Hematopoietic multipotent progenitor cell treated with erythropoietin and hydrocortisone succinate and interleukin-3 and kit ligand, for 15 days (in vitro differentiated cells): ENCODE measurements at places on chromosomes 12 and 14.

DNA sequence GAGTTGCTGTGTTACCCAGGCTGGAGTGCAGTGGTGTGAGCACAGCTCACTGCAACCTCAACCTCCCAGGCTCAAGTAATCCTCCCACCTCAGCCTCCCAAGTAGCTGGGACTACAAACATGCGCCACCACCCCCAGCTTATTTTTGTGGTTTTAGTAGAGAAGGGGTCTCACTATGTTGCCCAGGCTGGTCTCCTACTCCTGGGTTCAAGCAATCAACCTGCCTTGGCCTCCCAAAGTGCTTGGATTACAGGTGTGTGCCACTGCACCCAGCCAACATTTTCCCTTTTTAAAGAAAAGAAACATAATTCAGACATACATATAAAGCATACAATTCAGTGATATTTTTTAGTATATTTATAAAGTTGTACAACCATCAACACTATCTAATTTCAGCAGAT, 44.4 kb downstream of the RESF1 start:
- DNase-seq: no peak

- DNase-seq: no peak
These were observed 14.9 kb upstream of the SNAPC1 start for GRCh38 chr14:61747342-61747741.

GRCh38 chr14:66401449-66402095, 84.6 kb upstream of the CCDC196 start:
- no peak for DNase-seq

DNA sequence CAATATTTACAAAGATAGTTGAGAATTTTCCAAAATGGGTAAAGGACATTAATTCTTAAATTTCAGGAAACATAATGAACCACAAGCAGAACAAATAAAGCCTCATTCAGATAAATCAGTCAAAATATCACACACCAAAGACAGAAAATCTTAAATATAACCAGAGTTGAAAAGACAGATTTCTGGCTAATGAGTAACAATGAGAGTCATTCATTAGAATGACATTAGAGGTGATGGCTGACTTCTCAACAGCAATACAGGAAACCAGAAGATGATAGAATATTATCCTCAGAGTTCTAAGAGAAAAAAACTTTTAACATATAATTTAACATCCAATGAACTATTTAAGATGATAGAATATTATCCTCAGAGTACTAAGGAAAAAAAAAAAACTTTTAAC, 124.2 kb downstream of the DENND5B start:
- DNase-seq: no peak

GRCh38 chr14:79584679-79585078, 626.6 kb downstream of the DIO2 start:
- DNase-seq: no peak

- no peak for DNase-seq
These were observed at the start of gene COX8C for GRCh38 chr14:93346926-93347721. COX8C (plus strand) TSS chr14:93347182; CDS start chr14:93347269, 87 bp downstream.

DNA sequence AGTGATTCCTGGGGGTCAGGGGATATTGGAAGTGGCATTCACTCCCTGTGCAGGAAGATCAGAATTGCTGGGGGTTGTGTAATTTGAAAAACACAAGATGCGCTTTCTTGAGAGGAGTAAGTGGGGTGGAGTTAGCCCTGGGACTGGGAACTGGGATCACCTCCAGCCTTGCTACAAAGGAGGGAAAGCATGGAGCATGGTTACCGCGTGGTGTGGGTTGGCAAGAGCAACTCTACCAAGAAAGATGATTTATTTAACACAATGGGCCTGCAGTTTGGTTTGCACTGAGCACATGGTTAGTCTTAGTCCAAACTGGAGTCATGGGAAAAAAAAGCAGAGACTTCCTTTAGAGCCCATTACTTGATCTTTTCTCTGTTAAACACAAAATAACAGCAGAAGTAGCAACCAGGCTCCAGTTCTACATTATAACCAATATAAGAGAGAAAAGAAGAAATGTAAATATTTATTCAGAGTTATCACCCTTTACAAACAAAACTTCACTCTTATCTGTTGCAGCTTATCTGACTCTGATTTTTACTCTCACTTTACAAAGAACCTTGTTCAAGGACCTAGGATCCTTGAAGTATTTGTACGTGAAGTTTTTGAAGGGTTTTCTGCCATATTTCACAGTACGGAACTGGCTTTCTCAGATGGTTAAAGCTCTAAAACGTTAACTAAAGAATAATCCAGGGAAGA, 2.1 kb upstream of the NIN start:
- no peak for DNase-seq

DNA sequence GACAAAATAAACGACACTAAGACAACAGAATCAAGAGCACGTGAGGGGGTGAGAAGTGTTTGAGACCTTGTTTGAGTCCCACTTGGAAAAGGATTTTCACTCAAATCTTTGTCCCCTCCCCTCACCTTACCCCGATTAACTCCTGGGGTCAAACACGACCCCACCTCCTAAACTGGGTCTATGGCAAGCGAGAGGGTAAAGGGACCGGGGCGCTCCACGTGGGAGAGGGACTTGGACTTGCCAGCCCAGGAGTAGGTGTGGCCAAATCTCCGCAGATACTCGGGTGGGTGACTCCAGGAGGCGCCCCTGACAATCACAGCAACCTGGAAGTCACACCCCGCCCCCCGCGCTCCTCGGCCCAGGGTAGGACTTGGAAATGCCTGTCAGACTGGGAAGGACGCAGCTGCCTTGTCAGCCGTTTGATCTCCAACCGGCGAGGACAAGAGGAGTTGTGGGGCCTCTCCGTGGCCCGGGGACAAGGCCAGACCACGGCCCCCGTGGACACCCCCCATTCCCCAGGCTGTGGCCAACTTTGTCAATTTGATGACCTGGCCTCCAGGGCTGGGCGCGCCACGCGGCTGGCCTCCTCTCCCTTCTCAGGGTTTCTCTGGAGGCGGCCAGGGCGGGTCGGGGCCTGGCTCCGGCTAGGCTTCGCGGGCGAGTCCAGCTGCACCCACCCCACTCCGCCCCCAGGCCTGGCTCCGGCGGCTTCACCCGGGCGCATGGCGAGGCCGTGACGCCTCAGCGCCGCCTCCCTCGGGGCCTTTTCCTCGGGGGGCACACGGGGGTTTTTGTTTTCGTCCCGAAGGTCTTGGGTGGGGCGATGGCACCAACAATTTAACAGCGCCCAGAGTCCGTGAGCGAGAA, 1.1 kb upstream of the BCL11B start:
- DNase-seq: no peak

DNA sequence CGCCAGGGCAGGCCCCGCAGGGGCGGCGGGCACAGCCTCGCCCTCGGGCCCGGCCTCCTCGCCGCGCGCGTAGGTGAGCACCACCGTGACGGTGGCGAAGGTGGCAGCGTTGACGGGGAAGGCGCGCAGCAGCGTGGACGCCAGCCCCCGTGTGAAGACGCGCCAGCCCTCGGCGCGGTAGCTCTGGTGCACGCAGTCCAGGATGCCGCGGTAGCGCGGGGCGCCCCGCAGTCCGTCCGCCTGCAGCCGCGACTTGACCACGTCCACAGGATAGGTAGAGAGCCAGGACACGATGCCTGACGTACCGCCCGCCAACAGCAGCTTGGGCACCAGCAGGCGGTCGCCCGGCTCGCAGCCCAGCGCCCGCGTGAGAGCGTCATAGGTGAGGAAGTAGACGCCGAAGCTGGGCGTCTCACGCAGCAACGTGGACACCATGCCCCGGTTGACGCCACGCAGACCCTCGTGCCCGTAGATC, 13.9 kb downstream of the SLC25A29 start:
- no peak for DNase-seq

GRCh38 chr12:11836282-11837151, 187.0 kb downstream of the ETV6 start:
- no peak for DNase-seq

DNA sequence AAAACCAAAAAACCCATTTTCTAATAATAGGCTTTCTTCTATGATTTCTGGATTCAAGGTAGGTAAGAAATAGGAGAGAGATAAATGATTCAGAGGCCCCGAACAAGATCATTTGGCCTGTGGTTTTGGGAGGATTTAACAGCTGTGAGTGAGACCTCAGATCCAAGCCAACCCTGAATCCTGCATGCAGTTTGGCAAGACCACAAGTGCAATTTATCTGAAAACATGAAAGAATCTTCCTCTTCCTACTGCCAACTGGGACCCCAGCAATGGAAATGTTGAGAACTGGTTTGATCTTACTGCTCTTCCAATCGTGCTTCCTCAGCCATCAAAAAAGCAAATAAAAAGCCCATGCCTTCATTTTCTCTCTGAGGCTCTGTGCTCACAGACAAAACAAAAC, 519.7 kb upstream of the TBX3 start:
- DNase-seq: no peak

DNA sequence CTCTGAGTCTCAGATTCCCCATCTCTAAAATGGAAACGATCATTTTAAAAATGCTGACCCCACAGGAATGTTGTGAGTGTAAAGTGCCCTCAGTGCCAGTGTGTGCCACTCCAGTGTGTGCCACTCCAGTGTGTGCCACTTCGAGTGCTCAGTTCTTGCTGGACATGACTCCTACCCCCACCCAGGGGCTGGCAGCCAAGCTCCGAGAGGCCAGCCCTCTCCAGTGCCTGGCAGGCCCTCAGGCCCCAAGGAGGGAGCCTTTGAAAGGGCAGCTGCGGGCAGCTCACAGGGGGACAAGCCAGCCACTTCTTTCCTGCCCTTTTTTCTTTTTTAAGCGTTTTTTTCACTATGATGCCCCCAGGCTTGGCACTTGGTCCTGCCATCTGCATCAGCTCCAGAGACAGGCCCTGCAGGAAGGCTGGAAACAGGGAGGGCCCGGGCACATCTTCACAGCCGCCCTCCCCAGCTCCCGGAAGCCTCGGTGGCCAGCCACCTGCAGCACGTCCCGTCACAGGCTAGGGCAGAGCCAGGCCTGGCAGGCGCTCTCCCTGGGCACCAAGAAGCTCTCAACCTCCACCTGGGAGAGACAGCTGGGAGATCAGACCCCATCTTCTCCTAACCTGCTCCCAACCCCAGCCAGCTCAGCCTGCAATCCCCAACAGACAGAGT, 29.8 kb downstream of the NCOR2 start:
- DNase-seq: no peak

DNA sequence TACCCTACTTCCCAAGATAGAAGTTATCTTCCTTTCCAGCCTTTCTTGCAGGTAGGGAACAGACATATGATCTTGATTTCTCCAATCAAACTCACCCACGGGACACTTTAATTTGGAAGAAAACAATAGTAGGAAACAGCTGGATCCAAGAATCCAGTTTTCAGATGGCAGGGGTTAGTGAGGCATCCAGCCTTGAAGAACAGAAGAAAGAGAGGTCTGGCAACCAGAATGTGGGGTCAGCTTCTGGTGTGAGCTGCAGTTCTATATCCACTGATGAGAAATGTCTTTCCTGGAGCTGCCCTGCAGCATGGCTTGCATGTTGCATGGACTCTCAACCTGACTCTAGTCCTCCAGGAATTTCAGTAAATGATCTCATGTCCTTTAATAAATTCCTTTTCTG, 83.8 kb downstream of the TTC8 start:
- no peak for DNase-seq

GRCh38 chr12:13362260-13362841, 165.8 kb downstream of the EMP1 start:
- peak; percentile 36 for DNase-seq

DNA sequence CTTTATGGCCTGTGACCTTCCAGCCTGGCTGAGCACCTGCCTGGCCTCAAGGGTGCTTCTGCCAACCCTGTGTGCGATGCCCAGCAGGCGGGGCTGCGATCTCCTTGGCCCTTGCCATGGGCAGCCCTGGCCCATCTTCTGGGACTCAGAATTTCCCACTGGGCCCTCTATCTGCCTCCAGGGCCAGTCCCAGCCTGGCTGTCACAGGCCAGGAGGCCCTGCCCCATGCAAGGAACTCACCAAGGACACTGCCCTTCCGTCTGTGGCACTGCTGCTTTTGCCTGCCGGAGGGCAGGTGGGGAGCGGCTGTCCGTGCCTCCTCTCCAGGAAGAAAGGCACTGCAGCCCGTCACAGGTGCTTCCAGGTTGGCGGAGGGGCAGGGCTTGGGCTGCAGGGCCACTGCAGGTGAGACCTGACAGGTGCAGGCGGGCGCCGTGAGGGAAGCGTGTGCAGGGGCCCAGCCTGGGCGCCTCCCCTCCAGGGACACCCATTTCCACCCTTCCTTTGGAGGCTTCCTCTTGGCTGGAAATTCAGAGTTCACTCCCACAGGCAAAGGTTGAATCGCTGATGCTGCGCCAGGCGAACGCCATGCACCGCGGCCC, 177.8 kb downstream of the KIF26A start:
- no peak for DNase-seq

- DNase-seq: no peak
These were observed 6.8 kb downstream of the KRT71 start for GRCh38 chr12:52546126-52546525.

GRCh38 chr14:44901696-44902095, 60.1 kb downstream of the KLHL28 start:
- no peak for DNase-seq

- DNase-seq: no peak
These were observed 748 bp upstream of the ACVRL1 start for GRCh38 chr12:51906430-51907082.

DNA sequence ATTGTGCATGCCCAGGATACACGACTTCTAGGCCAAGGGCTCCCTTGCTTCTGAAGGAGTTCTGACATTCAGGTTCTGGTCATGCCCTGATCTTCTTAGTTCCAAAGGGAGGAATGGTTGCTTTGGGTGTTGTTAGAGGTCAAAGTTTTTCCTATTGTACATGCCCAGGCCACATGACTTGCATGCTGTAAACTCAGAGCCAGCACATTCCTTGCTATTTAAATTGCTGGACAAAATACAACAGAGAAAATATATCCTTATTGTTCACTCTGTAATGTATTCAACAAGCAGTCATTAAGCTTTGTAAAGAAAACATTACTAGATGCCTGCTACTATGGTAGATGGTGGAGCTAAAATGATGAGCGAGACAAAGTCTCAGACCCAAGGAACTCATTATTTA, 71.2 kb upstream of the COCH start:
- DNase-seq: no peak

DNA sequence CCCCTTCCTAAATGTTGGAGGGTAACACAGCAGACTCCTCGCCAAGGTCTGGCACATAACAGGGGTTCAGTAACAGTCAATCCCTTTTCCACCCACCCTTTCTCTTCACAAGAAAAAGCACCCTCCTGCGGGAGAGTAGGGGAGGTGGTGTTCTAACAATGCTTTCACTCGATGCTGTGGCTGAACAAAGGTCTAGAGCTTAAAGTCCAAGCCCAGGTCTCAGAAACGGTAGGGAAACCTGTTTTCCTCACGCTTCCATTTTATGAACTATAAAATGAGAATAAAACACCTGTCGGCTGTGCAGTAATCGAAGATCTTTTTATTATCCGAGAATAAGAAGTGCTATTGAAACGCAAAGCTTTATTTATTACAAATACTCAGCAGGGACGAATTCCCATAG, 20.9 kb upstream of the CACNA2D4 start:
- no peak for DNase-seq
